ENCODE measurements at places on chromosomes 12 and 14.
A peak's percentile ranks its signal among the peaks of the same experiment; 100 is the strongest.

DNA sequence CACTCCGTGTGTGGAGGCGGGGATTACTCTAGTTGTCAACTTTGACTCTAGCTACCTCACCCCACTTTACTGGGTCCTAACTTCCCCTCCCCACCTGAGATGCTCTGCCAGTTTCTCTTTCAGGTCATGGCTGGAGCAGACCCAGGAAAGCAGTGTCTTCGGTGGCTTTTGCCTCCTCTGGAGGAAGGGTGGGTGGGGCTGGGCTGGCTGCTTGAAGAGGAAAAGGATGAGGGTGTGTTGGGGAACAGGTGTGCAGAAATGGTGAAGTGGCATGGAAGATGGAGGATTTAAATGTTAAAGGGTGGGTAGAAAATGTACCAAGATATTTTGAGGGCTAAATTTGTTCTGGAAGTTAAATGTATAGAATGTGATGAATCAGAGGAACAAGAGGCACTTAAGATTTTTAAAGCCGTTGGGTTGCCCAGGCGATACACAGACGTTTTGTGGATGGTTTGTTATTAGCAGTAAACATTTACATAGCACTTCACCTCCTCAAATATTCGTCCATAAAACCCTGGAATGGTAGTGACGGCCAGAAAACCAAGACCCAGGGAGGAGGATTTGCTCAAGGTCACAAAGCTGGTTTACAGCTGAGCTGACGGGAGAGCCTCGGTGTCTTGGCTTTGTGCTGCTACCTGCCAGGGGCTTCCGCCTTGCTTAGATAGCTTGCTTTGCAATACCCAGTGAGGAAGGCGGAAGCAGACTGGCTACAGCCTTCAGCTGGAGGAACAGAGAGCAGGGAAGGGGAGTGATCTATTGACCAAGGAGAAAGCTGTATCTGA, 72.2 kb upstream of the PRMT8 start:
- H3K4me1 ChIP-seq, result peaks cover 5% of the 10 kb centered on the region
- no peak overlapping the region for H3K4me3 ChIP-seq
- no peaks in the 10 kb centered on the region for H3K36me3 ChIP-seq
- DNase-seq, result no peak
- H3K27ac ChIP-seq, result peak overlapping the region; percentile 30

DNA sequence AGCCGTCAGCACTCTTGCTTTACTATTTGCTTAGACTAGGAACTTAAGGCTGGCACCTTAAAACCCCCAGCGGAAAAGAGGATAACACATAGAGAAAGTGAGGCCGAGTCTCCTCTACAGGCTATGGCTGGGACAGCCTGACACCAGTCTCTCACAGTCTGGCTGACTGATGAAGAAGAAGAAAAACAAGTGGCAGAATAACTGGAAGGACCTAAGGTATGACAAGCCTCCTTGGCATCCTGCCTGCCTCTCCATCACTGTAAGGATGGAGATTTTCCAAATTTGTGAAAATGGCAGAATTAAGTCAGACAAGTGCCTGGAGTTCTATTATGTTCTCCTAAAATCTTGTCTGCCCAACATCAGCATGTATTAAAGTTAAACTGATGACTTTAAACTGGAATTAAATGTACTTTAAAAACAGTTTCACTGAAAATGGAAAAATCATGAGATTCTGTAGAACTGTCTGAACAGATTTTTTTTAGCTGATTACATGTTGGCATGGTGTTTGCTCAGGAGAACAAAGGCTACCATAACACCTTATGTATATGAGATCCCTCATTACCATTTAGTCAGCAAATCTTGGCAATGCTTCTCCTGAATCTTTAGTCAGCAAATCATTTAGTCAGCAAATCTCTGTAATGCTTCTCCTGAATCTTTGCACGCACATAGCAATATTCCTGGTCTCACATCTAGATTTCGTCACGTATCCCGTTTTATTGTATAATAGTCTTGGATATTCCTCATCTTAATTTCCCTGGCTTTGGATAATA, 140.3 kb upstream of the AEBP2 start:
- no peaks in the 10 kb centered on the region for H3K4me1 ChIP-seq
- no peaks in the 10 kb centered on the region for H3K27me3 ChIP-seq
- no peak overlapping the region for H3K4me3 ChIP-seq
- no peak overlapping the region for H3K27ac ChIP-seq
- DNase-seq, result no peak
- H3K36me3 ChIP-seq, result peaks cover 27% of the 10 kb centered on the region

DNA sequence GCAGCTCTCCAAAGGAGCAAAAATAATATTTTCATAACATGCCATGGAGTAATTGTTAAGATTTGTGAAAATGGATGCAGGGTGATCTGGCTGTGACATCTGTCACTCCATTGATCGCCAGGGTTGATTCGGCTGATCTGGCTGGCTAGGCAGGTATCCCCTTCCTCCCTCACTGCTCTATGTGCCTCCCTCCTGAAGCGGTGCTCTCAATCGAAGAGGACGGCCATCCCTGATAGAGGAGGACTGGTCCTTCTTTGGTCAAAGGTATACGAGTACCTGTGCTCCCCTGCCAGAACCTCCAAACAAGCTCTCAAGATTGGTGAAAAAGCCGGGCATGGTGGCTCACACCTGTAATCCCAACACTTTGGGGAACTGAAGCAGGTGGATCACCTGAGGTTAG, 47.9 kb downstream of the VCPKMT start:
- peaks cover 8% of the 10 kb centered on the region for H3K36me3 ChIP-seq
- no peak overlapping the region for H3K27ac ChIP-seq
- H3K27me3 ChIP-seq, result no peaks in the 10 kb centered on the region
- peaks cover 7% of the 10 kb centered on the region for H3K4me1 ChIP-seq

DNA sequence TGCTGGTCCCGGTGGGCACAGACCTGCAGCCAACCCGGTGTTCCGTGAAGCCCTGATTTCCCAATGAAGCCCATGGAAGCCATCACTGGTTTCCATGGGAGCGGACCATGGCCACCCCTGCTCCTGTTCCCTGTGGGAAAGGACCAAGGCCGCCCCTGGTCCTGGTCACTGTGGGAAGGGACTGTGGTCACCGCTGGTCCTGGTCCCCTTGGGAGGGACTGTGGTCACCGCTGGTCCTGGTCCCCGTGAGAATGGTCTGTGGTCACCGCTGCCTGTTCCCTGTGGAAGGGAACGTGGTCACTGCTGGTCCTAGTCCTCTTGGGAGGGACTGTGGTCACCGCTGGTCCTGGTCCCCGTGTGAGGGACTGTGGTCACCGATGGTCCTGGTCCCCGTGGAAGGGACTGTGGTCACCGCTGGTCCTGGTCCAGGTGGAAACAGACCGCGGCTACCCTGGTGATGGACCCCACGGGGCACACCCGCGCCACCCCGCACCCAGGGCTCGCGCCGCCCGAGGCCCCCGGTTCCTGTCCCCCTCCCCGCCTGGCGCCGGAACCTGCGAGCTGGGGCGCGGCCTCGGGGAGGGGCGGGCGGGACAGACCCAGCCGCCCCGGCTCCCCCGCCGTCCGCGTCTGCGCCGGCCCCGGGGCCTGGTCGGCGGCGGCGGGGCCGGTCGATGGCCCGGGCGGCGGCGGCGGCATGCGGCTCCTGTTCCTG, at the start of gene GLT1D1:
GLT1D1 (plus strand) TSS at position 594 of the 715 bp plus-strand sequence; CDS start at position 698, 104 bp downstream.
- no peaks in the 10 kb centered on the region for H3K36me3 ChIP-seq
- H3K27ac ChIP-seq, result no peak within 1 kb of the TSS
- peaks cover 56% of the 10 kb centered on the region for H3K27me3 ChIP-seq
- peak within 1 kb of the TSS; percentile 85 for H3K4me3 ChIP-seq

DNA sequence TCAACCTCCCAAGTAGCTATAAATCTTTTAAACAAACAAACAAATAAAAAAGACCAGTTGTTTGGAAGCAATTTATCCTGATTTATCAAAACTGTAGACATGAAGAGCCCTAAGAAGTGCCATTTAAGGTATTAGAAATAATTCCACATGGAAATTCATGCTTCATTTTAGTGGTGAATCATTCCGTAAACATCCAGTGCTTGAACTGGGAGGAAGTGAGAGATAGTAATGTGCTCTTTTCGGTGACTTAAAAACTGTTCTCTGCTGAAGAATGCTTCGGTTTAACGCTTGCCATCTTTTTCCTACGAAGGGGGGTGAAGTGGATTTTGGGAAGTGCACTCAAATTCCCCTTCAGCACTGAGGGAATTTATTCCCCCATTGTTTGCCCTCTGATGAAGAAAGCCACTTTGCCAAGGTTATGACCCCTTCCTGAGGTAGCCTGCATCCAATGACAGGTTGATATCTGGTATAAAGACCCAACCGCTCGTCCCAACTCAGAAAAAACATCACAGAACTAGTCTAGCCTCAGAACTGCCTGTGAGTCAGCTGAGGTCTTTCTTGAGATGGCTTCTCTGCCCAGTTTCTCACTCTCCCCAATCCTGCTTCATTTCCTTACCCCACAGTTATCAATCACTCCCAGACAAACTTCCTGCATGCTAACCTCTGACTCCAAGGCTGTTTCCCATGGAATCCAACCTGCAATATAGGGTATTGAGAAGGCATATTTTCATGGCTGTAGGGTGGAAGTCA, 244.1 kb downstream of the AEBP2 start:
- peaks cover 6% of the 10 kb centered on the region for H3K4me1 ChIP-seq
- H3K36me3 ChIP-seq, result peaks cover 17% of the 10 kb centered on the region
- peaks cover 3% of the 10 kb centered on the region for H3K27me3 ChIP-seq
- DNase-seq, result no peak
- no peak overlapping the region for H3K27ac ChIP-seq

DNA sequence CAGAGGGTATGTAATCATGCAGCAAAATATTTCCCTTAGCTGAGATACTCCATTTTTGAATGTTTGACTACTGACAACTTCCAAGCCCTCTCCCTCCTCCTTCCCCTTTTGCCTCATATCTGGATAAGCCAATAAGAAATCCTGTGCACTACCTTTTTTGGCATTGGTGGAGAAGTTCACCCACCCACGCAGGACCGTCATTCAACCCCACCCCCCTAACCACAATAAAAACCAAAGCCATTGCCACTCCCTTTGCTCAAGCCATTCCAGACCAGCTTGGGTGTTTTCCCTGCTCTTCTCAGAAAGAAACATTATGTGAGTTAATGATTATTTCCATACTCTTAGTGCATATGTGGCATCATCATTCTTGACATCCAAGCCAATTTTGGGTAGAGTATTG, 176.7 kb downstream of the PTPN11 start:
- no peaks in the 10 kb centered on the region for H3K4me1 ChIP-seq
- H3K4me3 ChIP-seq, result no peak overlapping the region
- H3K36me3 ChIP-seq, result no peaks in the 10 kb centered on the region
- no peak for DNase-seq
- H3K27me3 ChIP-seq, result peaks cover 54% of the 10 kb centered on the region

GRCh38 chr14:30131581-30132097, 204.0 kb upstream of the PRKD1 start:
- H3K36me3 ChIP-seq, result no peaks in the 10 kb centered on the region
- DNase-seq, result no peak
- H3K27me3 ChIP-seq, result peaks cover 21% of the 10 kb centered on the region
- no peak overlapping the region for H3K4me3 ChIP-seq
- no peak overlapping the region for H3K27ac ChIP-seq
- no peaks in the 10 kb centered on the region for H3K4me1 ChIP-seq

DNA sequence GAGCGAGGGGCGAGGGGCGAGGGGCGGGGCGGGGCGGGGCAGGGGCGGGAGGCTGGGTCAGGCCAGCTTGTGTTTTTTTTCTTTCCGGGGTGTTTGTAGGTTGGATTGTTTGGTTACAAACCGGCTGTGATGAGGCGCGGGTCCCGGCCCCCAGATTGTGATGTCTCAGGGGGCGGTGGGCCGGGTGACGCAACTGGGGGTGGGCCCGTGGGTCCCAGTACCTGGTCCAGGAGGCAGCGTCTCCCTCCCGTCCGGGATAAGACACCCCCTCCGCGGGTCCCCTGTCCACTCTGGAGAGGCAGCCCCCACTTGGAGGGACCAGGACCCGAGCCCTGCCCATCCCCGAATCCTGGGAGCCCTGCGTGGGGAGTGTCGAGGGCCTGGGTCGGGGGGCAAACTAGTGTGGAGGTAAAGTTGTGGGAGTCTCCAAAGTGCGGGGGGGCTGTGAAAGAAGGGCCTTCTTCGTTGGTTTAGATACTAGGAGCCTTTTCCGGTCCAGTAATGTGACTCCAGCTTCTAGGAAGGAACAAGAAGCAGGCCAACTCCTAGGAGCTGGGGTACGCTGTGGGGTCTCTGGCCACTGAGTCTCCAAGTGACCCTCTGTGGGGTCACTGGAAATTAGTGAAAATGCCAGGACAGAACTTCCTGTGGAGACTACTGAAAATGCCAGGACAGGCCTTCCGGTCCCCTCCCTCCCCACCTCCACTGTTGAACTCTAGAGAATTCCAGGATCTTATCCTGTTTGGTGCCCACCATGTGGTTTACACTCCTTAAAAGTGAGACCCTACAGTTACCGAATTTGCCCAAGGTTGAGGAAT, 579 bp upstream of the CLMN start:
- no peaks in the 10 kb centered on the region for H3K36me3 ChIP-seq
- H3K4me3 ChIP-seq, result peak overlapping the region; percentile 74
- H3K27me3 ChIP-seq, result peaks cover 8% of the 10 kb centered on the region

DNA sequence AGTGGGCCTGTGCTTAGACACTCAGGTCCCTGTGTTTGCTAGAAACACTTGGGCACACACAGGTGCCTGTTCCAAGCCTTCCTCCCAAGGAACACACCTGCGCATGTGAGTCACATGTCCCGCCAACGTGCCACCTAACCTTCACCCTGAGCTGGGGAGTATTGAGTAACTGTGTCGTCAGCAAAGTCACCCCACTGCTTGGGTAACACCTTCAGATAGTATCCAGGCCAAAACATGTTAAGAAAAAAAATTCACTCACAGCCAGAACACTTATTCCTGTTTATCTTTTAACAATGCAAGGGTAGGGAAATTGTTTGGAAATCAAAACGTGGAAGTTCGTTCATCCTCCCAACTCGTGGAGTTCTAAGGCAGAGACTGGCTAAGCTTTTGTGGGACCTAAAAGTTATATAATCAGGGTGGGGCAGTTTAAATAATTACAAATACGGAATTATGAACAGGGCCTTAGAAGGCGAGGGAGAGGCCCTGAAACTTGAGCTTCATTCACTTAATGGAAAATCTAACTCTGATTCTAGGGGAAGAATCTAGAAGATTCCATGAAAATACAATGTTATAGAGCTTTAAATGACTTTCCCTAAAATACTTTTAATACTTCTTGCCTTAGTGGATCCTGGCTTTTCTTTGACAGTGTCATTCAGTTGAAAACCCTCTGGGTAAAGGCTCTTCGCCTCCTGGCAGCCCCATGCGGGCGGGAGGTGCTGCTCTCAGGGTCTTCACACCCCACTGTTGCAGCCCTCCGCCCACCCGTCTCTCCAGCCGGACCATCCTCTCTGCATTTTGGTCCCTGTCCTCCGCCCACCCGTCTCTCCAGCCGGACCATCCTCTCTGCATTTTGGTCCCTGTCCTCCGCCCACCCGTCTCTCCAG, 30.3 kb upstream of the ADIPOR2 start:
- H3K4me3 ChIP-seq, result peak overlapping the region; percentile 75
- peaks cover 4% of the 10 kb centered on the region for H3K36me3 ChIP-seq
- peaks cover 39% of the 10 kb centered on the region for H3K27me3 ChIP-seq
- H3K27ac ChIP-seq, result peak overlapping the region; percentile 90
- peaks cover 4% of the 10 kb centered on the region for H3K4me1 ChIP-seq
- no peak for DNase-seq

GRCh38 chr14:80988192-80988591, 32.8 kb downstream of the TSHR start:
- no peaks in the 10 kb centered on the region for H3K4me1 ChIP-seq
- no peak overlapping the region for H3K4me3 ChIP-seq
- no peak overlapping the region for H3K27ac ChIP-seq
- no peak for DNase-seq
- peaks cover 12% of the 10 kb centered on the region for H3K27me3 ChIP-seq

All from type B pancreatic cell (in vitro differentiated cells).